ENCODE measurements at places on chromosomes 6 and 20. TPM values are rescaled to one million over a fixed set of nuclear protein-coding genes. Genes with fewer than 3 reads are reported as not detected.

DNA sequence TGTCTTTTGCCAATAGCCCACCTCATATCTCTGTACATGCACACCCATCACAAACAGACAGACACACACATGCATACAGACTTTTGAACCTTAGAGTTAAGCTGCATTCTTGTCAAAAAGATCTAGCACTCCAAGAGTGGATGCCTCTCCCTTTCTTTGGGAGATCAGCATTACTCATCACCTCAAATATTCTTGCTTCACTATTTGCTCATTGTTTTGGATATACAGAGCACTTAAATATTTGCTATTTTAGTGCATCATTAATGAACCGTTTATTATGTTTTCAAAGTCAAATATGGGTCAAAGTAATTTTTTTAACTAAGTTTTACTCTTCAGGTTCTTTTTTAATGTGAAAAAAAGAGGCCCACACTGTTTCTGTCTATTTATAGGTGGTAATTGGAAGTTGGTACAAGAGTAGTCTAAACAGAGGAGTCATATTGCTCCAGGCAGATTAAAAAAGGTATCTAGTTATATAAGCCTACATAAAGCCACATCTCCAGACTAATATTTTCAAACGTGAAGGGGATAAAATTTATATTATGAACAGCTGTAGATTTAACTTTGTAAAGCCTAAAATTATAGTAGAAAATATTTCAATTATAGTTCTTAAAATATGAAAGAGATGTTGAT, 102.6 kb downstream of the FLRT3 start:
- no peaks in the 10 kb centered on the region for H3K27me3 ChIP-seq
- H3K36me3 ChIP-seq: no peaks in the 10 kb centered on the region
- no peak overlapping the region for H3K27ac ChIP-seq
- DNase-seq: no peak
- H3K4me1 ChIP-seq: no peaks in the 10 kb centered on the region
- H3K4me3 ChIP-seq: no peak overlapping the region

PRR18 gene
- total RNA-seq: 0.09 TPM

DNA sequence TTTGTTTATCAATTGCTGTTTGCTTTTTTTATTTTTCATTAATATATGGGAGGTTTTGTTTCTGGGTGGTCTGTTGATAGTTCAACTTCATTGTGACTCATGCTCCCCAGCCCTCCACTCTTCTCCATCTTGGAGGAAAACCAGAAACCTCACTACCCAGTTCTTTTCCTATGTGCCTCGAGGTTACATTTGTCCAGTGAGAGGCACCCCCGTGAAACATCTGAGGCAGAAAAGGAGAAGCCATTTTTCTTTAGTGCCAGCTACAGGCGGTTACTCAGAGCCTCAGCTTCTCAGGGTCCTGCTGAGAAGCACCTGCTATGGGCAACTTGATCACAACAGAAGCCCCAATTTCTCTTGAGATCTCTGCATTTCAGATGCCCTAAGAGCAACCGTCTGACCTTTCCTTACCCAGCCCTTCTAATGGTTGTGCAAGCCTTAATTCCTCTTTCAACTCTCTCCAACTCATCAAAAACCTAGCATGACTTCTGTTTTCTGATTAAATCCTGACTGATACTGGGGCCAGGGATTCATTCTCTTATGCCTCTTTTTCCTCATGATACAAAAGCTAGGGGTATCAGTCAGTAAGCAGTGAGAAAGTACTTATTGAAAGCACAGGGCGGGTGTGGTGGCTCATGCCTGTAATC, 144.6 kb downstream of the ELOVL4 start:
- H3K4me3 ChIP-seq: no peak overlapping the region
- DNase-seq: no peak
- no peak overlapping the region for H3K27ac ChIP-seq
- no peaks in the 10 kb centered on the region for H3K27me3 ChIP-seq

DNA sequence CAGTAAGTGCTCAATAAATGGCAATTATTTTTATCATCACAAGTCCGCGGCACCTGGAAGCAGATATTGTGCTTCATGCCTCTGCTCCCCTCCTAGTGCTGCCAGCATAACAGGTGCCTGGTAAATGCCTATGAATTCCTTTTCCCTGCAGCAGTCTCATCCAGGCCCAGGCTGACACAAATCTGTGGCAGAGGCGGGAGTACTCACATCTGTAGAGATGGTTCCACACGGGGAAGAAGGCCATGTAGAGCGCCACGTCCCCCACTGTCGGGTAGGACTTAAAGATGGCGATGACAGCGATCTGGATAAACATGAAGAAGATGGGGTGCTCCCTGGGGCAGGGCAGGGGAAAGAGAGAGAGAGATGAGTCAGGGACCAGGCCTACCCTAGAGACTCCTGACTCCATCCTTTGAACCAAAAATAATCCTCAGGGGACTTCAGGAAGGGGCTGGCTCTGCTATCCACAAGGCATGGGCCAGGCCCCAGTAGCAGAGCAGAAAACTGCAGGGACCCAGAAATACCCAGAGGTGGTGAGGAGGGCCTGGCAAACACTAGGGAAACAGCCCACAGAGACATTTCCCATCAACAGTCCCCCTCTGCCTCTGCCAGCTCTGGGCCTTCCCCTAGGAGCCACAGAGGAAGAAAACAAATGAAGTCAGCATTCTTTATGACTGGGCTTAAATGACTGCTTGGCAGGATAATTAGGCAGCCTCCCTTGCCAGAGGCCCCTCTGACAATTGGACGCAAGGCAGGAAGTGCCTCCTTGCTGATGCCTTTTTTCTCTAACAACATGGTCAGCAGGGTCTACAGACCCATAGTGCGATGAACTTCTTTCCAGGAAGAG, 23.0 kb downstream of the MAP1LC3A start:
- H3K4me3 ChIP-seq: no peak overlapping the region
- H3K4me1 ChIP-seq: peaks cover 10% of the 10 kb centered on the region
- no peak for DNase-seq
- no peaks in the 10 kb centered on the region for H3K27me3 ChIP-seq

GRCh38 chr6:296151-297122, 4.2 kb downstream of the DUSP22 start:
- no peak for DNase-seq
- no peaks in the 10 kb centered on the region for H3K27me3 ChIP-seq
- H3K27ac ChIP-seq: no peak overlapping the region
- H3K4me3 ChIP-seq: no peak overlapping the region
- H3K4me1 ChIP-seq: peaks cover 27% of the 10 kb centered on the region
- no peaks in the 10 kb centered on the region for H3K36me3 ChIP-seq

- H3K4me1 ChIP-seq: no peaks in the 10 kb centered on the region
- no peak overlapping the region for H3K4me3 ChIP-seq
- H3K27ac ChIP-seq: no peak overlapping the region
- DNase-seq: no peak
These were observed 45.3 kb downstream of the DLL1 start for GRCh38 chr6:170245475-170245992.

EBF4 gene
- 0.66 TPM for total RNA-seq

GRM1 gene
- not detected for total RNA-seq

- H3K27ac ChIP-seq: no peak overlapping the region
- no peaks in the 10 kb centered on the region for H3K36me3 ChIP-seq
- H3K4me1 ChIP-seq: peaks cover 38% of the 10 kb centered on the region
- H3K4me3 ChIP-seq: no peak overlapping the region
- peak; percentile 41 for DNase-seq
These were observed 70.5 kb downstream of the FAM217A start for GRCh38 chr6:4008324-4009047.

DNA sequence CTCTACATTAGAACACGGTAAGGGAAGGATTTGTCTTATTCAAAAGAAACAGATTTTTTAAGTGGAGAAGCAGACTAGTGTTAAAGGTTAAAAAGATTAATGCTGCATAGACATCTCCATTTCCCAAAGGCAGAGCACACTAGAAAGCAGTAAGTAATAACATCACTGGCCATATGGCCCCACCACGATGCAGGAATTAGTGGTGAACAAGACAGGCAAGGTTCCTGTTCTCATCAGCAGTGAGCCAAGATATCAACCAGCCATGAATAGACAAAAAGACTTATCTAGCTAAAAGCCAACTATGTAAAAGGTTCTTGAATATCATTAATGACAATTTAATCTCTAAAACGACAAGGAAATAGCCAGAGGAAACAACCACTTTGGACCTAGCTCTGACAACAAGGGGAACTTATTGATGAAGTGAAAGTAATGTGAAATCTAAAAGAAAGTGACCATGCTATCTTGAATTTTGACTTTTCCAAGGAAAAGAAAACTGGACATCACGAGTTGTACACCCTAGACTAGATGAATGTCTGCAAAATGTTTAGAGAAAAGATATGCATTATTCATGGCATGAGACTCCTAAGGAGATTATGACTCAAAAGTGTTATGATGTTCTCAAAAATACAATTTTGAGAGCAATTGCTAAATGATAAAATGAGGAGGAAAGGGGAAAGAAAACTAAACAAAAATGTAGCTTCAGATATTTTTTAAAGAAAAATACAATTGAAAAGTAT, 157.9 kb upstream of the STXBP5 start:
- no peak overlapping the region for H3K4me3 ChIP-seq
- no peaks in the 10 kb centered on the region for H3K27me3 ChIP-seq
- no peak for DNase-seq
- no peak overlapping the region for H3K27ac ChIP-seq
- no peaks in the 10 kb centered on the region for H3K36me3 ChIP-seq
- H3K4me1 ChIP-seq: no peaks in the 10 kb centered on the region
